ENCODE measurements at places on chromosomes 2 and 18. TPM values are rescaled to one million over a fixed set of nuclear protein-coding genes. Genes with fewer than 3 reads are reported as not detected.

The IL1F10 gene
- total RNA-seq: not detected

The CPS1 gene
- 12.8 TPM for total RNA-seq

The TGFA gene
- total RNA-seq: 0.66 TPM

The SP5 gene
- total RNA-seq: not detected

The CDH2 gene
- total RNA-seq: 42.4 TPM

The HOXD13 gene
- total RNA-seq: not detected

The POTEJ gene
- total RNA-seq: not detected

The GATA6 gene
- 23.8 TPM for total RNA-seq

The AMER3 gene
- total RNA-seq: not detected

The XIRP2 gene
- total RNA-seq: under 0.01 TPM

The RNPEPL1 gene
- total RNA-seq: 22.7 TPM

The LIMS4 gene
- total RNA-seq: 11.6 TPM

The CROCC2 gene
- not detected for total RNA-seq

The CRIM1 gene
- total RNA-seq: 862 TPM

The MAP3K19 gene
- not detected for total RNA-seq

The DSG3 gene
- under 0.01 TPM for total RNA-seq

The SH3RF3 gene
- total RNA-seq: 7.3 TPM

The TCF23 gene
- not detected for total RNA-seq

The SULT1C2 gene
- total RNA-seq: not detected

The CERKL gene
- total RNA-seq: not detected

Data from thoracic aorta endothelial cell (primary cell).